SW480 (cell line): ENCODE measurements at places on chromosomes 16 and 17.
A peak's percentile ranks its signal among the peaks of the same experiment; 100 is the strongest.

DNA sequence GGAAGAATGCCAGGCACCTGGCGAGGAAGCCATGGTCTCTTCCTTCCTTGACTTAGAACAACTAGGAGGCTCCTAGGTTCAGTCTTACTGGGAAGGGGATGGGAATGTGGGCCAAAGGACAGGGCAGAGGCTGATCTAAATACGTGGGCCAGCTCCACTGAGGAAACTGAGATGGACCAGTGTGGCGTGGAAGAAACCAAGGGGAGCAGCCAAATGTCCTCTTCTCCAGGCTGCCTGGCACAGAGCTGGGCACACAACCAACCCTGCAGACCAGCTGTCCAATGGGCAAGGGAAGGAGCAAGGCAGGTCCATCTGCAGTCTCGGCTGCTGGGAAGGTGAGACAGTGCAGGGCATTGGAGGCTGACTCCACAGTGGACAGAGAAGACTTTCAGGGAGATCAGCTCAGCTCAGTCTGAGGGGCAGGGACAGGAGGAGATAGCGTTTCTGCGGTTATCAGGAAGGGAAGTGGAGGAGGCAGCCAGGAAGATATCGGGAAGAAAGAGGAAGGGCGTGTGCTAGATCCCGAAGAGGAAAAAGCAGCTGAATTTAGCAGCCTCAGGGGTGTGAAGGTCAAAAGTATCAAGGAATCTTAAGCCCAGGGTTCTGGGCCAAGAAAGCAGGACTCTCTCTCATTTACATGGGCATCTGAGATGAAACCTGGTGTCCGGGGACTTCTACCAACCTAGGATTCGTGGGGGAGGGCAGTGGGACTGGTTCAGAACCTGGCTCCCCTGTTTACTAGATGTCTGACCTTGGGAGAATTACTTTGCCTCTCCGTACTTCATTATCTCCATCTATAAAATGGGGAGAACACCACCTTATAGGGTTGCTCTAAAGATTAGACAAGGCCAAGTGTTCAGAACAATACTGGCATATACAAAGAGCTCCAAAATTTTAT is 1.8 kb downstream of the KIFC3 start:
- DNase-seq, result no peak

DNA sequence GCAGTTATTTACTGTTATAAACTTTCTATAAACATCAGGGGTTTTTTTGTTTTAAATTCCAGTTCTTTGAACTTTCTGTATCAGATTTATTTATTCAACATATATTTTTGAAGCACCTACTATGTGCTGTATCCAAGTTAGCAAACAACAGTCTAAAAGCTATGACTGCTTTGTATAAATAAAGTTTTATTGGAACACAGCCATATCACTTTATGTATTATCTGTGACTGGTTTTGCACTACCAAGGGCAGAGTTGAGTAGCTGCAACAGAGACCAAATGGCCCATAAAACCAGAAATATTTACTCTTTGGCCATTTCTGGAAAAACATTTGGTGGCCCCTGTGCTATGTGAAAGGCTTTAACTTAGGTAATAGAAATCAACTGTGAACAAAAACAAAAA is 110.2 kb upstream of the ERCC4 start:
- no peak for DNase-seq

- no peak for DNase-seq
These were observed 5.0 kb upstream of the NAGLU start for GRCh38 chr17:42530952-42531454.

GRCh38 chr16:68090533-68090932 is 5.4 kb downstream of the NFATC3 start:
- no peak for DNase-seq

DNA sequence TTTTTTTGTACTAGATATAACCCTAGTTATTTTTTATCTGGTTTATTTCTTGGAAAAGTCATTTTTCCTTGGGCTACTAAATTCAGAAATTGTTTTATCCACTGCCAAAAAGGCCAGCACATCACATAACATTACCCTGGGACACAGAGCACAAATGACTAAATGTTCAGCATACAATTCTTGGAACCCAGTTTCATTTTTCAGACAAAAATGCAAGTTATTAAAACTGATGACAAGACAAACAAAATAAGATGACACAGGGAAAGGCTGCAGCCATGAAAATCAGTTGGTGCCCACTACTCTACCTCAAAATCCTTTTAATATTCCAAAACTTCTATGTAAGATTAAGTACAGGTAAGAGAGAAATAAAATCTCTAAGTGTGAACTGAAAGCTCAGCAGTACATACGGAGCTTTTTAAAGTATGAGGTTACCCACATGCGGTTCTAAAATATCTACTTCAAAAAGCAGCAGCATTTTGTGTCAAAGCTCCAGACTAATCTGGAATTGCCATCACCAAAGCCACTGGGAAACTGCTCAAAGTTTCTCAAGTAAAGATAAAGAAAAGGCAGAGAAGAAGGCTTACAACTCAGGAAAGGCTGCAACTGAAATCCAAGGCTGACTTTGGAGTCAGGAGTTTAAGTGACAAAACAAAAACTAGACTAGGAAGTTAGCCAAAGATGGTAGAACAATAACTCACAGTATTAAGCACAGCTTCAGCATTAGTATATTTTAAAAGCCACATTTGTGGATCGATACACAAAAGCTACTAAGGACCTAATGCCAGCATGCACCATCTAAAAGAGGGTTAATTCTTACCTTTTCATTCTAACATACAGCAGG is 41.4 kb downstream of the AP1G1 start:
- DNase-seq, result no peak

GRCh38 chr16:80462917-80463316 is 77.9 kb upstream of the DYNLRB2 start:
- peak; percentile 8 for DNase-seq

GRCh38 chr17:76496464-76496863 is 4.8 kb downstream of the RHBDF2 start:
- no peak for DNase-seq

GRCh38 chr17:41008811-41009210 is at the start of gene KRTAP3-1:
Gene KRTAP3-1, minus strand, starts transcription at chr17:41009128. Its CDS starts 54 bp downstream, at chr17:41009074.
- peak; percentile 85 for DNase-seq

DNA sequence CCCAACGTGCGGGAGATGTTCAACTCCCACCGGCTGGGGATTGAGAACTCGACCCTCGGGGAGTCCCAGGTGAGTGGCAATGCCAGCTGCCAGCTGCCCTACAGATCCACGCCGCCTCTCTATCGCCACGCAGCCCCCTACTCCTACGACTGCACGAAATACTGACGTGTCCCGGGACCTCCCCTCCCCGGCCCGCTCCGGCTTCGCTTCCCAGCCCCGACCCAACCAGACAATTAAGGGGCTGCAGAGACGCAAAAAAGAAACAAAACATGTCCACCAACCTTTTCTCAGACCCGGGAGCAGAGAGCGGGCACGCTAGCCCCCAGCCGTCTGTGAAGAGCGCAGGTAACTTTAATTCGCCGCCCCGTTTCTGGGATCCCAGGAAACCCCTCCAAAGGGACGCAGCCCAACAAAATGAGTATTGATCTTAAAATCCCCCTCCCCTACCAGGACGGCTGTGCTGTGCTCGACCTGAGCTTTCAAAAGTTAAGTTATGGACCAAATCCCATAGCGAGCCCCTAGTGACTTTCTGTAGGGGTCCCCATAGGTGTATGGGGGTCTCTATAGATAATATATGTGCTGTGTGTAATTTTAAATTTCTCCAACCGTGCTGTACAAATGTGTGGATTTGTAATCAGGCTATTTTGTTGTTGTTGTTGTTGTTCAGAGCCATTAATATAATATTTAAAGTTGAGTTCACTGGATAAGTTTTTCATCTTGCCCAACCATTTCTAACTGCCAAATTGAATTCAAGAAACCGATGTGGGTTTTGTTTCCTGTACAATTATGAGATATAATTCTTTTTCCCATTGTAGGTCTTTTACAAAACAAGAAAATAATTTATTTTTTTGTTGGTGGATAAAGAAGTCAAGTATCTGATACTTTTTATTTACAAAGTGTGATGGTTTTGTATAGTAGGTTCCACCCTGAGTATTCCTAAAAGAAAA is 2.3 kb downstream of the FOXC2 start:
- DNase-seq, result no peak

DNA sequence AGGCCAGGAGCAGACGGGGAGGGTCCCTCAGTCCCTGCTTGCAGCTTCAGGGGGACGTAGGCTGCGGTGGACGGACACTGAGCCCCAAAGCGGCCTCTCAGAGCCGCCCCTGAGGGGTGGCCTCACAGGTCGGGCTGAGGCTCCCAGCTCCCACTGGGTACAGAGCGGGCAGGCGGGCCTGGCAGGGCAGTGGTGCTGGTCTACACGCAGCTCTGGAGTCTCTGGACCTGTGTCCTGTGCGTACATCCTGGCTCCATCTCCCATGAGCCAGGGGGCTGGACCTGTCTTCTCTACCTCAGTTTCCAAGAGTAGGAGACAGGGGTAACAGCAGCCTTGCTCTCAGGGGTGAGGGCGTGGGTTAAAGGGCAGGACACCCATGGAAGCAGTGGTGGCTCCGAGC is 1.7 kb downstream of the DPEP1 start:
- no peak for DNase-seq

GRCh38 chr16:74771656-74772315 is 2.8 kb downstream of the FA2H start:
- no peak for DNase-seq

DNA sequence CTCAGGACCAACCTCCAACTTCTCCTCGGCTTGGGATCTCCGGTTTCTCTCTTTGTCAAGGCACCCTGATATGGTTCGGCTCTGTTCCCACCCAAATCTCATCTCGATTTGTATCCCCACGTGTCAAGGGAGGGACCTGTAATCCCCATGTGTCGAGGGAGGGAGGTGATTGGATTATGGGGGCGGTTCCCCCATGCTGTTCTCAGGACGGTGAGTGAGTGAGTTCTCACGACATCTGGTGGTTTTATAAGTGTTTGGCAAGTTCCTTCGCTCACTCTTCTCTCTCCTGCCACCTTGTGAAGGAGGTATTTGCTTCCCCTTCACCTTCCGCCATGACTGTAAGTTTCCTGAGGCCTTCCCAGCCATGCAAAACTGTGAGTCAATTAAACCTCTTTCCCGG is 117.9 kb downstream of the SEC14L1 start:
- no peak for DNase-seq

DNA sequence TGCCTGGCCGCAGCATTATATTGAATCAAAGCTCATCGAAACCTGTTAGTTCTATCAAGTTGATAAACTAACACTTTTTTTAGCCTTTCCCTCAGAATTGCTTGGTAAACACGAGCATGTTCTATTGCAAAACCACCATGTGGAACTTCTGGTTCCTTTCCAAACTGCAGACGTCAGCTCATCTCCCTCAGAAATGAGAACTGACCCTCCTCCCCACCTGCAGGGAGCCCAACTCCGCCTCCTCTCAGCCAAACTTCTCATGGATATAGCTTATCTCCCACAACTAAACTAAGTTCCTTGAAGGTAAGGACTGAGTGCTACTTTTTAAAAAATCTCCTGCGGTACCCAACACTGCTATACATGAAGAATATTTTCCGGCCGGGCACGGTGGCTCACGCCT is 6.7 kb downstream of the SHMT1 start:
- no peak for DNase-seq

DNA sequence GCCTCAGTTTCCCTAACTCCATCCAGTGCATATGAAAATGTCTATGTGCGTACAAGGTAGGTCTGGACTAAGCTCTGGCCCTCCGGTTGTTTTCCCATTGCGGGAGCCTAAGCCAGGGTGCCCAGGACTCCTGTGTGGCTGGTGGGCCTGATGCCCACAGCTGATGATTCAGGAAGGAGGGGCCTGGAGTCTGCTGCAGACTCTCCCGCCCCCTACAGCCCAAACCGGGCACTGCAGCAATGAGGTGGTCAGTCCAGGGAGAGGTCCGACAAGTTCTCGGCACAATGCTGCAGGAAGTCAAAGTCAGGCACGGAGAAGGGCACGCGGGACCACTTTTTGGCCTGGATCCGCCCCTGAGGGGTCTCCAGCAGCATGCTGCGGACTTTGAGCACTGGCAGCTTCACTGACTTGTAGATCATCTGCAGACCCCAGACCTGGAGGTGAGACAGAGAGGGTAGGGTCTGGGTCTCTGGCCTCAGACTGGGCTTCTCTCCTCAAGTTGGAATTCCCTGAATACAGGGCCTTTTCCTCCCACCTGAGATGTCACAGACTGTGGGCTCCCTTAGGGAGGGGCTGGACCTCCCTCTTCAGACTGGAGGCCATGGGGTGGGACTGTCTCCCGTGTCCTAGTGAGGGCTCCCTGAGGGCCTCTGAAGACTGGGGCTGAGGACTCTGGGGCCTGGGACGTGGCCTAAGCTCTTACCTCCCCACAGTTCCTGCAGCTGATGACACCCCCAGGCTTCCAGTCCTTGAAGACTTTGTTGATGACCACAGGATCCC is 3.4 kb upstream of the ZNF385C start:
- peak; percentile 58 for DNase-seq

- no peak for DNase-seq
These were observed 382.4 kb upstream of the XYLT1 start for GRCh38 chr16:17852977-17853702.
